ENCODE measurements at places on chromosomes 3 and 15.

DNA sequence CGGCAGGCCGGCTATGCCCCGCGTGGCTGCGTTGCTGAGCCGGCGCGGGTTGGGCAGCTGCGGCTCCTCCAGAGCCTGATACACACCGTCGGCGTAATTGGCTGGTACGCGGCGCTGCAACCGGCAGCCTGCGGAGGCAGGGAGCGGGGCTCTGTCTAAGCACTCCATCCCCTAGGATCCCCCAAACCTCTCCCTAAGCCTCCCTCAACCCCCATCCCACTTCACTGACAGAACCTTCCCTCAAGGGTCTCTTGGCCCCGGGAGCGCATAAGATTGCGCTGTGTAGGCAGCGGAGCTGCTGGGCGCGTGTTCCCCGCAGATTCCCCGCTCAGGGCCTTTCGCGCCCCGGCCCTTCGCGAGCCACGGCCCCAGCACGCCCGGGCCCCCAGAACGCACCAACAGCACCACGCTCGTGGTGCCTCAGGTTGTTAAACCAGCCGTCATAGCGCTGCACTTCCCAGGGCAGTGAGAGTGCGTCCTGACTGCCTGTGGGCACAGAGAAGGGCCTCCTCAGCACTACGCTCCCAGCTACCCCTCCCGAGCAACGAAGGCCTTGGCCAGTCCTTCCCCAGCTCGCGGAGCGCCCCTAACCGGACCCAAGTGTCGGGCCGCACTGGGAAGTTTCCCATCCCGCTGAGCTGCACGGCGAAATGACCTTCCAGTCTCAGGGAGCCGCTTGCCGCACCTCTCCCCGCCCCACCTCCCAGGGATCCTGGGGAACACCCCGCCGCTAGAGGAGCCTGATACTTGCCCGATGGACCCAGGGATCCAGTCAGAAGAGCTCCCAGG is 1.2 kb downstream of the DUOX2 start:
- no peak for DNase-seq

GRCh38 chr15:63615935-63616334 is 18.7 kb downstream of the FBXL22 start:
- no peak for DNase-seq

DNA sequence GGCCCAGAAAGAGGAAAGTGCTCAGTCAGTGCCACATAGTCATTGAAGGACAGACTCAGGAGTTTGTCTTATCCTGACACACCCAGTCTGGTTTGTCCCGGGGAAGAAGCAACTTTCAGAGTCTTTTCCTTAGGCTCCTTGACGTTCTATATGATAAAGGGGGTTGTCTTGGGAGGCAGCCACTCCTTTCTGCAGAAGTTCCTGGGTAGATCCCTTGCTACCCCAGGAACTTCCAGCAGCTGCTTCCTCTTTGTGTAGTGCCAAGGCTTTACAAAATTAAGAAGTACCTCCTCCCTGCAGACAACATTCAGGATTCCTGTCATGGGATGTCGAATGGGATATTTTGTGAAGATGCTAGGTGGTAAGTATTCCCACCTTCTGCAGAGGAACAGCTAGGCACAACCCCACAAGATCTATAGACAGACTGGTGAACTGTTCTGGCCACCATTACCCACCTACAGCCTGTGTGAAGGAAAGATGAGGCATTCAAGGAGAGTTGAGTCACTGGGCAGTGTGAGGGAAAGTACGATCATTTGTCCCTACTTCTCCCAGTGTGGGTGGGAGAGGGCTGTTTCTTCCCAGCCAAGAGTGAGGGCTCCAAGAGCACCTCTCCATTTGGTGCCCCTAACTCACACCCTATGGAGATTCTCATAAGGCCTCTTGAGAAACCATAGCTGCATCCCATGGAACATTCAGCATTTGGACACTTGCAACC is 11.3 kb downstream of the TMEM266 start:
- DNase-seq, result no peak

DNA sequence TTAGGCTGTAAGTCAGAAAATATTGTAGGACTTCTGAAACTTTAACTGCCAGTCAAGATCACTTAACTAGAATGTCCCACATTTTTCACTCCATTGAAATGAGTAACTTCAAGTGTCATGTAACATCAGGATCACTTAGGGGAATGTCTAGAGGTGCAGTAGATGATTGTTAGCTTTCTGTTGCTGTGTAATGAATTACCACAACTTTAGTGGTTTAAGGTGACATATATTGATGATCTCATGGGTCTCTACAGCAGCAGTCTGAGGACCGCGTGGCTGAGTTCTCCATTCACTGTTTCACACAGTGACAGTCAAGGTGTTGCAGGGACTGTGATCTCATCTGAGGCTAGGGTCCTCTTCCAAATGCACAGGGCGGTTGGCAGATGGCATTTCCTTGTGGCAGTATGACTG is 82.7 kb downstream of the SLC25A26 start:
- no peak for DNase-seq

- DNase-seq, result peak; percentile 89
These were observed 27.0 kb upstream of the RNF7 start for GRCh38 chr3:141710888-141711616.

DNA sequence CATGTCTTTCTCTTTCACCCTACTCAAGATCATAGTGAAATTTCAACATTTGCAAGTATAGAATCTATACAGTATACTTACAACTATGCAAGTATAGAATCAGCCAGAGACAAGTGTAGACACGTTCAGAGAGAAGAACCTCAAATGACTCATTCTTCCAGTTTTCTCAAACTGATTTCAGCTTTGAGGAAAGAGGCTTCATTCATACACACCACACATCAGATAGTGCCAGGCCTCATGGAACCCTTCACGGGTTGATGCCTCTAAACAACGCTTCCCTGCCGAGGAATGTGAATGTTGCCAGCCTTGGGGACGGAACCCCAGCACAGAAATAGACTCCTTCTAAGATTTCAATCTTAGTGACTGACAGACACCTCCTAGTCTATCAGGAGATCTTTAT is 135.7 kb downstream of the FOXP1 start:
- peak; percentile 61 for DNase-seq

DNA sequence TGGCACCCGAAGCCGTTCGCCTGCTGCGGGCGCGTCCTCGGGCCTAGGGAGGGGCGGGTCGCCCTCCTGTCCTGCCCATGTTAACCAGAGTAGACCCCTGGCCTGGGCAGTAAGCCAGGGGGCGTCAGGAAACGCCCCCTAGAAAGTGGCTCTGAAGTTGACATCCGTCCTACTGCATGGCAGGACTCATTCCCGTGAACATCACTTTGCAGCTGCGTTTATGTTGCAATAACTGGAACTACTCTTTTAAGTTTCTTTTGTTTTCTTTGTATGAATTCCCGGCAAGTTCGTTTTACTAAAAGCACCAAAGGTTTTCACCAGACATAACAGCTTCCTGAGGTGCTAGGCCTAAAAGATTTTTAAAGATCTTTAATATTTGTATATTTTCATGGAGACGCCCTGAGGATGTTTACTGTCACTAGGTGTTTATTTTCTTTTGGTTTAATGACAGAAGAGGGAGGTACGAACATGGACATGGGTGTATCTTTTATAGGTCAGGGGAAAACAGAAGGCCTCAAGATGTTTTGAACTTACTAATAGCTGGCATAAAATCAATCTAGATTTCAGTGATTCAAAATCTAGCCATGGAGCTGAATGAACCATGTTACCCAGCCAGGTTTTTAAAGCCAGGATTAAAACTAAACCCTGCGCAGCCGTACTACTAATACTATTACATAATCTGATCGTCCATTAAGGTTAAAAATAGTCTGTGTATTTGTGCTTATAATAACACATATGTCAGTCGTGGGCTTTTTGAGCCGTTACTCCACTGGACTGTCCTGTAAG is 1.0 kb downstream of the C15orf61 start:
- peak; percentile 69 for DNase-seq

- DNase-seq, result no peak
These were observed 13.2 kb downstream of the SPSB4 start for GRCh38 chr3:141064255-141064926.

DNA sequence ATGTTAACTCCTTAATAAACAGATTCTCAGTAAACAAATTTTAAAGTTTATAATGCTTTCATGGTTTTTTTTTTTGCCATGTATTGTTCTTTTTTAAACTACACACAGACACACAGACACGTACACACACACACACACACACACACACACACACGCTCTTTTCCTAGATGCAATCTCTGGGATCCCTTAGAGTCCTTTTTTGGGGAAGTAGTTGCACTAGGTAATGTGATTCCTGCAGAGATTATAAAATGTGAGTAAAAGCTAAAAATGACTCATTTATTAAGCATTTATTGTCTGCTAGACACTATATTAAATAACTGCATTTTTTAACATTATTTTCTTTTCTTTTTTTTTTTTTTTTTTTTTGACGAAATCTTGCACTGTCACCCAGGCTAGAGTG is 19.9 kb downstream of the NDUFB5 start:
- DNase-seq, result peak; percentile 25

GRCh38 chr3:129121016-129121791 is 400 bp downstream of the RAB43 start:
- peak; percentile 42 for DNase-seq

GRCh38 chr15:60574801-60575631 is 96.1 kb upstream of the ICE2 start:
- peak; percentile 74 for DNase-seq

- no peak for DNase-seq
These were observed 356.6 kb upstream of the ADAMTS9 start for GRCh38 chr3:65044401-65044800.

DNA sequence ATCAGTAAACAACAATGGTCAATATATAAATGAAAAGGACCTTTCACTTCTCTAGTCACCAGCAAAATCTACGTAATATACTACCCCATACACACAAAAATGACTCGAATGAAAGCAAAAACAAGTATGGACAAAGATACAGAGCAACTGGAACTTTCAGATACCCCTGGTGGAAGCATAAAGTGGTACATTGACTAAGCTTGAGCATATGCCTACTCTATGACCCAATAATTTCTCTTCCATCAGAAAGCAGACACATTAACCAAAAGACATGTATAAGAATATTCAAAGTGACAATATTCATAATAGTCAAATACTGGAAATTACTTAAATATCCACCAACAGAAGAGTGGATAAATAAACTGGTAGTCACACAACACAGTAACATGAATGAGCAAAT is 86.0 kb downstream of the EFL1 start:
- DNase-seq, result no peak

- no peak for DNase-seq
These were observed 25.4 kb downstream of the GOLGB1 start for GRCh38 chr3:121724130-121724529.

DNA sequence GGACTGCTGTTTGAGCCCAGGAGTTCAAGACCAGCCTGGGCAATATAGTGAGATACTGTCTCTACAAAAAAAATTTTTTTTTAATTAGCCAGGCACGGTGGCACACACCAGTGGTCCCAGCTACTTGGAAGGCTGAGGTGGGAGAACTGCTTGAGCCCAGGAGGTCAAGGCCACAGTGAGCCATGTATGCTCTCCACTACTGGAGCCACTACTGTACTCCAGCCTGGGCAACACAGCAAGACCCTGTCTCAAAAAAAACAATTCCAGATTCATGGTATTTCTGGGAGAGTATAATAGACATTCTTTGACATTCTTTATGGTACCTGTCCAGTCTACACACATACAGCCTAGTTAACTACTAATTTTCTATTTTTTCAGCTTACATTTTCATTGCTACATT is 70.1 kb downstream of the GSK3B start:
- DNase-seq, result no peak

GRCh38 chr3:141129541-141130011 is 78.4 kb downstream of the SPSB4 start:
- no peak for DNase-seq

DNA sequence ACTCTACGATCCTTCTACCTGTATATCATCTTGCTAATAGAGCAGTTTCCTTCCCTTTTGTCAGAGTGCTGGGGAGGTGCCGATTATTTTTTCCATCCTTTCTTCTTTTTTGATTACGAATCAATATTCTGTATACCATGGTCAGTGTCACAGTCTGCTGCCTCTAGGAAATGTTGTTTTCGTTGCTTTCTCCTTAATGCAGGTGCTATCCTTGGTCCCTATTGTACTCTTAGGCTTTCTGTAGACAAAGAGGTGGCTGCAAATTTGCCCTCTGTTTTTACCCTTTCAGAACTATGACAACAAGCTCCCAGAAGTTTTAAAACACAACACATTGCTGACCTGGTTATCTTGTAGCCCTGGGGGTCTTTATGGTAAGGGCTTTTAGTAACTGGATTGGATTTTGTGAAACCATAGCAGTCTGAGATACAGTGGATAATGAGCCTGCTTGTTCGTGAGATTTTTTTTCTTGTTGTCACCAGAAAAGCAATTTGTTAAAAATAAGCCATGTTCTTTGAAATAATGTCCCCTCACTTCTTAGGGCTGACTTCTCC is 430.3 kb upstream of the TPM1 start:
- no peak for DNase-seq

DNA sequence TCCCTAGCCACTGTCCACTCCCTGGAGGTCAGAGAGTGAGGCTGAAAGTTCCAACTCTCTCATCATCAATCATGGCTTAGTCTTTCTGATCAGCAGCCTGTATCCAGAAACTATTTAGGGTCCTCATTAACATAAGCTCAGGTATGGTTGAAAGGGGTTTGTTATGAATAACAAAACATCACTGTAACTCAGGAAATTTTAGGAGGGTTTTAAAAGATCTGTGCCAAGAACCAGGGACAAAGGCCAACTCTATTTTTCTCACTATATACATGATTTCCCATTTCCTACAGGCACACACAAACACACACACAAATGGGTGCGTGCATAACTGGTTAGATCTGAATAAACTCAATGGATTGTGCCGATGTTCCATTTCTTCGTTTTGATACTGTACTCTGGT is 23.6 kb downstream of the STOML1 start:
- no peak for DNase-seq

DNA sequence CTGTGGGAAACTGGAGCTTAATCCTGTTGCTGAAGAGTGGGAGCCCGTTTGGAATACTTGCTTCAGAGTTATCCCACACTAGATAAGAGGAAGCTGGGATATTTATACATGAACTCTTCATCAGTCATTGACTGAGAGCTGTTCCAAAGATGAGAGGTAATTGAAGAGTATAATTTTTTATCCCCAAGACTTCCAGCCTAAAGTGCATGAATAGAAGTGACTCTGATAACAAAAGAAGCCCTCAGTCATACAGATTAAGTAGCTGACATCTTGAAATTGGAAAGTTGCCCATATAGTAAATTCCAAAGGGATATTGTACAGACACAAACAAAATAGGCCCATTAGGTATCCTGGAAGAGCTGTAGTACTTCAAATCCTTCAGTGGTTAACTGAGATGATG is 268.0 kb downstream of the EPHA3 start:
- no peak for DNase-seq

- peak; percentile 64 for DNase-seq
These were observed 481.4 kb upstream of the ALCAM start for GRCh38 chr3:104885214-104885814.

GRCh38 chr3:69085168-69085832 is 563 bp downstream of the ARL6IP5 start:
- DNase-seq, result peak; percentile 23

GRCh38 chr3:143603774-143604173 is 244.5 kb downstream of the SLC9A9 start:
- no peak for DNase-seq

- no peak for DNase-seq
These were observed 39.6 kb downstream of the TRIM69 start for GRCh38 chr15:44775953-44776352.

Data from iris pigment epithelial cell (primary cell).